Stimulated activated CD4-positive, alpha-beta T cell treated with anti-CD3 and anti-CD28 coated beads, TNF-alpha, amount 100 ng/mL, for 24 hours (primary cell): ENCODE measurements at places on chromosomes 2 and 18.

DNA sequence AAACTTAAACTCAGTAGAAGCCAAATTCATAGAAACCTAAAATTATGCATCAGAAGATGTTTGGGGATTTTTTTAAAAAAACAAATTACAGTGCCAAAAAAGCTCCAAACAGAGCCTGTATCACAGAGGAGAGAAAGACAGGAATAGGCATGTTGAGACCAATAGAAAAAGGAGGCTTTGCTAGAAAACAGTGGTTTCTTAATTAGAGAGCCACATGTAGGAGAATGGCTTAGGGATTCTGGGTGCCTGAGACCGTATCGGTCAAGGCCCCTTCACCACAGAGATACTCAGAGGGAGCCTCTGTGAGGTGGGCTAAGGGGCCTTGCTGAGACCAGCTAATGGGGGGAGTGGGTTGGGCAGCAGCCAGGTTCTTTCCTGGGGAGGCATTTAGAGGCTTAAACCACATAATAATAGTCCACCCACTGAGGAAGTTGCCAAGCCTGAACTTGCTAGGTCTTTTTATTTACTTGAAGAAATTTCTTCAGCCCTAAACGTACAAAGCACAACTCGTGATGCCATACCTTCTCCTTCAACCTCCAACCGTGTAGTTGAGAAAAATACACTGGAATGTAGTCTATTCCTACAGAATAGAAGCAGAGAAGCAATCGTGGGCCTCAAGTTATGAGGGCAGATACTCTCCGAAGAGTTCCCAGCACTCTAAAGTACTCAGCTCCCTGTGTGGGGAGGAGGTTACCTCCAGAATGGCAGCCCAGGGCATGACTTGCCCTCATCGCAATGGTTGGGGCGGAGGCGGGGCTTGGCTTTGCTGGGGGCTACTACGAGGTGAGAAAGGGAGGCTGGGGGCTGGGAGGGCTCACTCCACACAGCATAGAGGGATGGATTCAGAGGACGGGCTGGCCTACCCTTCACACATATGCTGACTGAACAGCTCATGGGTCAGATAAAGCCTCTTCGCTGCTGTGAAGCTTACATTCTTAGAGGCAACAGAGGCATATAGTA, 237.9 kb downstream of the TPGS2 start:
- DNase-seq: no peak

- no peak for DNase-seq
Measured at GRCh38 chr2:50066873-50067272, 912.6 kb upstream of the FSHR start.

DNA sequence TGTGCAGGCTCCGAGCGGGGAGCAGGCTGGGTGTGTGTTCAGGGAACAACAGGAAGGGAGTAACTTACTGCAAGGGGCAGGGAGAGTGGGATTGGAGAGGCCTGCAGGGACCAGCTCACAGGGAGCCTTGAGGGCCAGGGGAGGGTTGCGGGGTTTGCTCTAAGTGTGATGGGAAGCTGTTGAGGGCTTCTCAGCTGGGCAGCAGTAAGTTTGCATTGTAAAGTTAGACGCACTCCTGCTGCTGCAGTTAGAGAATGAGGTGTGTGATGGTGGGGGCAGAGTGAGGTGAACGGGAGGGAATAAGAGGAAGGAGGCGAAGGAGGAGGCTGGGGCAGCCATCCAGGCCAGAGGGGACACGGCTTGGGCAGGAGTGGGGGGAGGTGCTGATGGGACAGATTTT, 53.4 kb downstream of the BOLA3 start:
- no peak for DNase-seq

DNA sequence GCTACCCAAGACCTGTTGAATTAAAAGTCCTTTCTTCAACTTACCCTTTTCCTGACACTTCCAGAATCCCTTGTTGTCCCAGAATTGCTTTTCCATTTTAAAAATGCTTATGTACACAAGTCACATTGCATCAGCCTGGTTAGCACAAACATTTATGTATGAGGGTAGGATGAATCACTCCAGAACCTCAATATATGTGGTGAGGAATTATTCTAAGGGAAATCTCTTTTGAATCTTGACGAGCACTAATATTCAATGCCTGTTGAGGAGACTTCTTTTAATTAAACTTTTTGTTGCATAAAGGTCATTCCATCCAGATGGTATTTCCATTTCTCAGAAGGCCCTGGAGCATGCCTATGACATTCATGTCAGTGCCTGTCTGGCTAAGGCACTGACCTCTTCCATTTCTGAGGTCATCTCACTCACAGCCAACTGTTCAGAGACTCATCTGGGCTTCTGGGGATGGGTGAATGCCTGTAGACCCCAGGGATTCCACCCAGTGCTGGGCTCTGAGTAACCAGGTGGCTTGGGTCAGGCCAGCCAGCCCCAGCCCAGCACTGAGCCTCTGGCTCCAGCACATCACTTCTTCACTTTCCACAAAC, 28.2 kb downstream of the ACMSD start:
- DNase-seq: no peak

DNA sequence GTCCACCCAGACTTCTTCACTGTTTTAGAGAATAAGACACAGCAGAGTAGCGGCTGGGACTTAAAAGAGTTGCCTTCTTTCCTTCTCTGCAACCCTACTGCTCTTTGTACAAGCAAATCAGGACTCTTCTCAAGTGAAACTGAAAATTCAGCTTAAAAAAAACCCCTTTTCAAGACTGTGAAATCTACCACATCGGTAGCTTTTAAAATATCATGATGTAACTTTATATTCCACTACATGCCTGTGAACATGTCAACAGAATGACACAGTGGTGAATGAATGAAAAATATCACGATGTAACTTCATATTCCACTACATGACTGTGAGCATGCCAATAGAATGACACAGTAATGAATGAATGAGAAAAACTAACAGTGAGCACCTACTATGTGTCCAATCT, 53.4 kb downstream of the TCF4 start:
- DNase-seq: no peak

- no peak for DNase-seq
Measured at GRCh38 chr2:75140288-75140687, 59.0 kb downstream of the TACR1 start.

DNA sequence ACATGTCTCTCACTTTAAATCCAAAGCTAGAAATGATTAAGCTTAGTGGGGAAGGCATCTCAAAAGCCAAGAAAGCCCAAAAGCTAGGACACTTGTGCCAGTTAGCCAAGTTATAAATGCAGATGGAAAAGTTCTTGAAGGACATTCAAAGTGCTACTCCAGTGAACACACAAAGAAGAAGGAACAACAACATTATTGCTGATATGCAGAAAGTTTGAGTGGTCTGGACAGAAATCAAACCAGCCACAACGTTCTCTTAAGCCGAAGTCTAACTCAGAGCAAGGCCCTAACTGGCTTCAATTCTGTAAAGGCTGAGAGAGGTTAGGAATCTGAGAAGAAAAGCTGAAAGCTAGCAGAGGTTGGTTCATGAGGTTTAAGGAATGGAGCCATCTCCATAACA, 49.0 kb downstream of the PPP4R1 start:
- no peak for DNase-seq

DNA sequence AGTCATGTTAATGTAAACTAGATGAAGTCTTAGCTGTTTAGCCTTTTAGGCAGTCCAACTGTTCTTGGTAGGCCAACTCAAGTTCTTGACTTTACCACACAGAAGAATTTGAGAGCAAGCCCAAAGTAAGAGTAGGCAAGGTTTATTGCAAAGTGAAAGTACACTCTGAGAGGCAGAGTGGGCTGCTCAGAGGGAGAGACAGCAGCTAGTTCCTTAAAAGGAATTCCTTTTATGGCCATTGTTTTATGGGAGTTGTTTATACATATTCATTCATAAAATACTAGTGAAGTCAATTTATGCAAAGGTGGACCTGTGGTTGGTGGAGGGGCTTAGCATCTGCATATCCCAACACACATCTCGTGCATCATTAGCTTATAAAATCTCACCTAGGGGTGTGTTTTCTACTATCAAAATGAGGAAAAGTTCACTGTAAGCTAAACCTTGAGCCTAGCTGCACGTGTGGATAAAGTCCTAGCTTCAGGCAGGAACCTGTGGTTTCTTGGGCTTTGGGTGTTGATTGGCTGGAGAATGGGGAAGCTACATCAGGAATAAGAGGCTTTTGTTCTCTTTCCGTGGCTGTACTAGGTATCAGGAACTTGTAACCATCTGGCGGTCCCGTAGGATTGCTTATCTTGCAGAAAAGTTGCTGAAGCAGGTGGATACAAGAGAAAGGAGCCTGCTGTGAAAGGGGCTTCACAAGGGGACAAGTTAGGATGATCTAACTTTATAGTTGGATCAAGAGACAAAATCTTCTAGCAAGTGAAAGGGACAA, 110.4 kb upstream of the GULP1 start:
- DNase-seq: no peak

- DNase-seq: no peak
Measured at GRCh38 chr18:74652392-74652988, 54.8 kb downstream of the ZNF407 start.

- DNase-seq: no peak
Measured at GRCh38 chr18:9120796-9121195, 15.8 kb upstream of the ANKRD12 start.

- DNase-seq: no peak
Measured at GRCh38 chr2:159982842-159983785, 79.3 kb downstream of the PLA2R1 start.

GRCh38 chr2:85431570-85432205, 13.2 kb downstream of the SH2D6 start:
- DNase-seq: no peak

DNA sequence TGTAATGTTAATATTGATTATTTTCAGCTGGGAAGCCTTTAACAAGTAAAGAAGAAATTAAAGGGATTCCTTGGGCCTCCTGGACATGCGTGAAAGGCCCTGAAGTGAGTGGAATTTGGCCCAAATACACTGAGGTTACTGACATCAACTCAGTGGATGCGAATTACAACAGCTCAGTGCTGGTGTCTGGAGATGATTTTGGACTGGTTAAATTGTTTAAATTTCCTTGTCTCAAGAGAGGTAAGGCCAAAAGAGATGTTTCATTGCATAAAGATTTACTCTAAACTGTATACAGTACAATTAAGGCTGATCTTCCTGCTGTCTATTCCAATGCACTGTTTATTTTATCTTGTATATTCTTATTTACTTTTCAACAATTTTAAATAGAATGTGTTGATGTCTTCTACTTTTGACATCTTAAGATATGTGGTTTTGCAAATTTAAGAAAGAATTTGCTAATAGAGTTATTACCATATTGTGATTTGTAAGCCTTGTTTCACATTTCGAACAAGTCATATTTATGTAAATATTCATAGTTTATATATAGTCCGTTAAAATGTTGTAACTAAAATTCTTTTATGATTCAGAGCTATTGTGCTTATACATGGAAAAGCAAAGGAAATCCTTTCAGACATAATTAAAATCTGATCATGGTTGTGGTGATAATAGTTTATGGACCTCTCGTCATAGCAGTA, 130.3 kb downstream of the EML6 start:
- no peak for DNase-seq

DNA sequence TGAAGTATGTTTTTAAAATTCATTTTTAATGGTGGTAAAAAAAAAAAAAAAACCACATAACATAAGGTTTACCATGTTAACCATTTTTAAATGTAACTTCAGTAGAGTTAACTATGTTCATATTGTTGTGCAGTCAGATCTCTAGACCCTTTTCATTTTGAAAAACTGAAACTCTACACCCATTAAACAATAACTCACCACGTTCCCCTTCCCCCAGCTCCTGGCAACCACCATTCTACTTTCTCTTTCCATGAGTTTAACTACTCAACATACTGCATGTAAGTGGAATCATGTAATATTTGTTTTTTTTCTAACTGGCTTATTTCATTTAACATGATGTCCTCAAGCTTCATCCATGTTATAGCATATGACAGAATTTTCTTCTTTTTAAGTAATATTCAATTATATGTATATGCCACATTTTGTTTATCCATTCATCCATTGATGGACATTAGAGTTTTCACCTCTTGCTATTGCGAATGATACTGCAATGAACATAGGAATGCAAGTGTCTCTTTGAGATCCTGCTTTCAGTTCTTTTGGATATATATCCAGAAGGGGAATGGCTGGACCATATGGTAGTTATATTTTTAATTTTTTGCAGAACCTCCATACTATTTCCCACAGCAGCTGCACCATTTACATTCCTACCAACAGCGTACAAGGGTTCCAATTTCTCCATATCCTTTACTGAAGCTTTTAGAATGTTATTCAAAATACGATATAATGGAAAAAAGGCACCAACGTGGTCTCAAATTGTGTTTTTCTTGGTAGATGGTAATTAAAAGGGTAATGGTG, 91.0 kb downstream of the SPTBN1 start:
- no peak for DNase-seq

GRCh38 chr2:127726158-127726880, 25.0 kb downstream of the SFT2D3 start:
- DNase-seq: no peak

- no peak for DNase-seq
Measured at GRCh38 chr18:59041819-59042815, 97.6 kb upstream of the SEC11C start.

DNA sequence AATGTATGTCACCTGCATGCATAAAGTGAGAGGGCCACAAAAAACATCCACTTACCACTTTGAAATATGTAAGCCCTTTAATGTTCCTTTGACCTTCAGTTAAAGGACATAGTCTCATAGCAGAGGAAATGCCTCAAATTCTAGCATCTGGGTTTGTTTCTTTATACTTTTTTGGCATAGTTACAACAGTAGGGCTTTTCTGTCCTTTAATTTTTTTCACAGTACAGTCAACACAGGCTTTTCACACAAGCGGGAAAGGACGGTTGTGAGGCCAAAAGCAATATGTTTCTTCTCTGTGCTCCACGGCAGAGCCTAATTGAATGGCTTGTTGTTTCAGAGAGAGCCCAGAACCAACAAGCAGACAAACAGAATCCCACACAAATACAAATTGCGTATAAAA, 57.6 kb downstream of the CRIM1 start:
- no peak for DNase-seq
